ENCODE measurements at places on chromosomes 5 and 9.

GRCh38 chr9:7910426-7911020, 110.9 kb upstream of the DMAC1 start:
- DNase-seq: no peak

DNA sequence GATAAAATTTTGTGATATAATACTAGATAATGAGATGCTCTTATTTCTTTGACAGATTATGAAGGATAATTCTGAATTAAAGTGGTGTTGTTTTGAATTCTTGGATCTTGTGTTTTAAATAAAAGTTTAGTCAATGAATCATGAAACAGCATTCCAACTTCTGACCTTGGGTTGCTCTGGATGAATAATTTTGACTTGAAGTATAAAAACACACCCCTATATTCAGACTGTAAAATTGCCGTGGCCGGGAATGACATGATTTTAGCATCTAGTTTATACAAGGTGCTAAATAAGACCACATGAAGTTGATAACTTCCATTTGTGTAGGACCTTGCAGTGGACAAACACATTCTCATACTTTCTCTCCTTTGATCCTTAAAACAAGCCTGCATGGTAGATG, 67.2 kb upstream of the DAP start:
- no peak for DNase-seq

- no peak for DNase-seq
Observed at GRCh38 chr5:98111686-98112085, 661.8 kb upstream of the RGMB start.

- DNase-seq: peak; percentile 8
Observed at GRCh38 chr5:130116972-130117371, 212.7 kb downstream of the CHSY3 start.

GRCh38 chr5:124889850-124890249, 143.4 kb upstream of the ZNF608 start:
- no peak for DNase-seq

- DNase-seq: peak; percentile 14
Observed at GRCh38 chr9:6686396-6686795, 40.9 kb upstream of the GLDC start.

GRCh38 chr5:96329886-96330529, 103.0 kb downstream of the PCSK1 start:
- no peak for DNase-seq

- DNase-seq: no peak
Observed at GRCh38 chr9:105144841-105145240, 99.6 kb upstream of the SLC44A1 start.

GRCh38 chr9:110007477-110008270, 200.3 kb downstream of the C9orf152 start:
- DNase-seq: no peak
